ENCODE measurements at places on chromosomes 7 and 10. TPM values are rescaled to one million over a fixed set of nuclear protein-coding genes. Genes with fewer than 3 reads are reported as not detected.

Gene CALML5
- not detected for total RNA-seq

Gene UTF1
- total RNA-seq, result not detected

Gene ACHE
- total RNA-seq, result 7.2 TPM

Gene ASZ1
- total RNA-seq, result not detected

Gene ASB4
- not detected for total RNA-seq
